ENCODE measurements at places on chromosomes 16 and 17. TPM values are rescaled to one million over a fixed set of nuclear protein-coding genes. Genes with fewer than 3 reads are reported as not detected.

Gene GJC1
- total RNA-seq, result 12.6 TPM

Gene TMEM114
- not detected for total RNA-seq

Gene SPATA22
- total RNA-seq, result not detected

Gene HEATR9
- total RNA-seq, result not detected

Gene IL17C
- not detected for total RNA-seq

Gene EME1
- total RNA-seq, result 2.9 TPM

Data from bladder microvascular endothelial cell (primary cell).